ENCODE measurements at places on chromosomes 1 and 21. TPM values are rescaled to one million over a fixed set of nuclear protein-coding genes. Genes with fewer than 3 reads are reported as not detected.

MROH9 gene
- polyA plus RNA-seq = not detected

CCDC18 gene
- polyA plus RNA-seq = 1.7 TPM

GRCh38 chr1:193799948-193800690, 613.7 kb upstream of the B3GALT2 start:
- no peak overlapping the region for H3K4me3 ChIP-seq
- no peaks in the 10 kb centered on the region for H3K4me1 ChIP-seq
- no peak overlapping the region for H3K27ac ChIP-seq
- DNase-seq = no peak

DNA sequence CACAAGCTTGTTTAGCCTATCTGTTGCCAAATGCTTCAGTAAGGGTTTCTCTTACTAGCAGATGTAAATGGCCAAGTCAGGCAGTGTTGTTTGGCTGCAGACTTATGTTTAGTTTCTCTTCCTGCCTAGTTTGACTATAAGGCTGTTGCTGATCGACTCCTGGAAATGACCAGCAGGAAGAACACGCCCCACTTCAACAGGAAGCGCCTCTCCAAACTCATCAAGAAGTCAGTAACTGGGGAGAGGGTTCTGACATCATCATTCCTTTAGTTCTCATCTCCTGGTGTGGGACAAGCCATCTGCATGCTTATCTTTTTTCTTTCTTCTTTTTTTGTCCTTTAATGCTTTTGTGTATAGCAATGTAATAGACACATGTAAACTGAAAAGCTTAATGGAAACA, 25.1 kb downstream of the RRP1B start:
- no peaks in the 10 kb centered on the region for H3K4me1 ChIP-seq
- no peaks in the 10 kb centered on the region for H3K27me3 ChIP-seq
- H3K27ac ChIP-seq = no peak overlapping the region
- no peak for DNase-seq

DNA sequence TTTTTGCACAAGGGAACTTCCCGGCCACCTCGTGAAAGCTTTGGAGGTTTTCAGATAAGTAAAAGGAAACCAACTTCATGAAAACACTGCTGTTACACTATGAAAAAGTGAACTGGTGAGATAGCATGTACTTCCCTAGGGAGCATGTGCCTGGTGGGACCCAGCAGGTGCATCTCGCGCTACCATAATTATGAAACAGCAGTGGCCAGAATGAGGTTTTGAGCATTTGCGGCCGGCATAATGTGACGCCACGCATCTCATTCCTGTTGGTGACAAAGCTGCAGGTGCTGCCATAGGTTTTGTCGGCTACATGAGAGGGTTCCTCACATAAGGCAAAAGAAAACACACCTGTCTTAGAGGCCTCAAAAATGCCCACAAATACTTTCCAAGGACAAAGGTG, 1.7 kb downstream of the KRTAP10-3 start:
- no peaks in the 10 kb centered on the region for H3K27me3 ChIP-seq
- no peaks in the 10 kb centered on the region for H3K36me3 ChIP-seq
- no peak overlapping the region for H3K4me3 ChIP-seq

ADAMTS5 gene
- 0.46 TPM for polyA plus RNA-seq

GRCh38 chr1:35533586-35533985, 23.6 kb downstream of the KIAA0319L start:
- H3K36me3 ChIP-seq = no peaks in the 10 kb centered on the region
- H3K27ac ChIP-seq = no peak overlapping the region
- H3K4me3 ChIP-seq = no peak overlapping the region
- no peak for DNase-seq

OR2T2 gene
- not detected for polyA plus RNA-seq

DNA sequence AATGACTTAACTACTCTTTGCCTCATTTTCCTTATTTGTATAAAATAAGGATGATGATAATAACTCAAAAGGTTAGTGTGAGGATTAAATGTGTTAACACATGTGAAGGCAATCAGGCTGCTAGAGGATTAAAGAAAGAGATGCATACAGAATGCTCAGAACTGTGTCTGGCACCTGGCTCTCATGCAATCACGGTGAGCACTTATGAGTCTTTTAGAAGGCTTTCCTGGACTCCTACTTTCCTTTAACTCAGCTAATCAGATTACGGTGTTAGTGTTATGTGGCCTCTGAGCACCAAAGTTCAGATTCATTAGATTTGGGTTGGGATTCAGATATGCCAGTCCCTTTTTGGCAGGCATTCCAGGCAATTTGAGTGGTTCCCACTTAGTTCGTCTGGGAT, 311.6 kb upstream of the USP24 start:
- H3K36me3 ChIP-seq = no peaks in the 10 kb centered on the region
- H3K4me3 ChIP-seq = no peak overlapping the region
- H3K4me1 ChIP-seq = no peaks in the 10 kb centered on the region
- H3K27me3 ChIP-seq = no peaks in the 10 kb centered on the region
- no peak for DNase-seq
- no peak overlapping the region for H3K27ac ChIP-seq

DNA sequence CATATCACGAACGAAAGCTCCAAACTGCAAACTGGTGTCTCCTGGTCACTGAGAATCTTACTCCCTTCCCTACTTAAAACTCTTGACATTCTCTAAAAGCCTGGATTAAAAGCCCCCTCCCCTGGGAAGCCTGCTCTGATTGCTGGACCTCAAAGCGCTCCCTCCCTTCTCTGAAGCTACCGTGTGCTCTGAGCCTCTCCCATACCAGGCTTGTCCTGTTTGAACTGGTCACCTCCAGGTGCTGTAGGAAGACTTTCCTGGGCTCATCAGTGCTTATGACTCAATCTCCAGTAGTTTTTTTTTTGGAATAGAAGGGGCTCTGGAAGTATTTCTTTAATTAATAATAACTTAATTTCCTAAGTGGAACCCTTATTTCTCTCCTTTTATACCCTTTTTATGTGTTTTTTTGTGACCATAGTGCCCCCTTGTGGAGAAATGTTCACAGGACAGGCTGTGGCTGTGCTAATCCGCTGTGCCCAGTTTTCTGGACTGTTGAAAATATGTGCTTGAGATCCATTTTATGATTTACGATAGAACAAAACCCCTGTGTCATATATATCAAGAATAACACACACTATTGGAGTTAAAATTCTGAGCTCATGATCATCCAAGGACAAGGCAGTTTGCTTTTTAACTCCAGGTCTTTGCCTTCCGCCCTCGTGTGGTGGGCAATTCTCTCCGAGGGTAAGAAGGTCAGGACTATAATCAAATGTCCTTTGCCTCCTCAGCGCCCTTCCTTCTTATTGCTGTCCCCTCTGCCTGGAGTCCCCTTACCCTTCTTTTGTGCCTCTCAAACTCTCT, 16.9 kb downstream of the MTARC1 start:
- no peak for DNase-seq
- no peaks in the 10 kb centered on the region for H3K36me3 ChIP-seq
- H3K4me3 ChIP-seq = no peak overlapping the region
- H3K4me1 ChIP-seq = no peaks in the 10 kb centered on the region

DNA sequence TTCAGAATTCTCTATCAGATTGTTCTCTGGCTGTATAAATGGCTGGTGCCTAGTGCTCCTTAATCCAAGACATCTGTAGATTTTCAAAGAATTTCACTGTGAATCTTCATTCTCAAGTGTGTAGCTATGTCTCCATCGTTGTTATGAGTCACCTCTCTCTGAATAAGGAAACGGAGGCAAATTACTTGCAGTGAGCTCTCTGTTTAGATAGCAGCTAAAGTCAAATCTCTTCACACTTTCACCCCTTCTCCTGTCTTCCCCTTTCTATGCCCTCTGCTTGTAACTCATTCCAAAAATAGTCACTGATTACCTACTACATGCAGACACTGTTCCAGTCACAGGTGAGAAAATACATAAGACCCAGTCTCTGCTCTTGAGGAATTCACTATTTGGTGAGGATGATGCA, 39.7 kb downstream of the CHML start:
- no peaks in the 10 kb centered on the region for H3K36me3 ChIP-seq
- DNase-seq = no peak
- H3K27ac ChIP-seq = no peak overlapping the region
- no peak overlapping the region for H3K4me3 ChIP-seq

GRCh38 chr1:27993241-27993640, 33.5 kb downstream of the XKR8 start:
- no peak for DNase-seq
- H3K36me3 ChIP-seq = peaks cover 45% of the 10 kb centered on the region
- no peak overlapping the region for H3K27ac ChIP-seq
- no peak overlapping the region for H3K4me3 ChIP-seq
- H3K27me3 ChIP-seq = no peaks in the 10 kb centered on the region

KPRP gene
- not detected for polyA plus RNA-seq

AIRE gene
- polyA plus RNA-seq = 0.02 TPM

GRCh38 chr1:46248122-46248920, 758 bp downstream of the RAD54L start:
- no peaks in the 10 kb centered on the region for H3K27me3 ChIP-seq
- H3K4me1 ChIP-seq = no peaks in the 10 kb centered on the region
- peak; percentile 62 for DNase-seq
- H3K27ac ChIP-seq = no peak overlapping the region

C2CD2 gene
- polyA plus RNA-seq = 7.9 TPM

- no peaks in the 10 kb centered on the region for H3K27me3 ChIP-seq
- no peak overlapping the region for H3K4me3 ChIP-seq
Measured at GRCh38 chr1:119782631-119783325, 14.1 kb upstream of the HMGCS2 start.

DNA sequence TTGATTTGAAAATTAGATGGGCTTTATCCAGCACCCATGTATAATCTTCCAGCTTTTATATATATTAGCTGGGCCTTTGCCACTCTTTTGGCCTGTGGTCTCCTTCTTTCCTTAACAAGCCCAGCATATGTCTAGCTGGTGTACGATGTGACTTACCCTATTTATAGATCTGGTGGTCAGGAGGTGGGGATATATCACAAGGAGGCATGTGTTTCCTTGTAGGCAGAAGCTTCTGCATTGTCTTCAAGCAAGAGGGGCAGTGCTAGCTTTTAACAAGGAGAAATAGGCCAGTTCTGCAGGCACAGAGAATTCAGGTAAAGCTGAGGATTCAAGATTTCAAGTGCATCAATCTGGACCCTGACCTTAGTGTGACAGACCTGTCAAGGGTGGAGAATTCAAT, 38.0 kb upstream of the DNASE2B start:
- no peaks in the 10 kb centered on the region for H3K4me1 ChIP-seq
- DNase-seq = no peak
- H3K27me3 ChIP-seq = no peaks in the 10 kb centered on the region
- no peaks in the 10 kb centered on the region for H3K36me3 ChIP-seq

COL8A2 gene
- 0.31 TPM for polyA plus RNA-seq

OPTC gene
- polyA plus RNA-seq = not detected

A3GALT2 gene
- polyA plus RNA-seq = not detected

- no peak overlapping the region for H3K4me3 ChIP-seq
- no peak overlapping the region for H3K27ac ChIP-seq
- no peaks in the 10 kb centered on the region for H3K4me1 ChIP-seq
- no peaks in the 10 kb centered on the region for H3K36me3 ChIP-seq
- DNase-seq = no peak
Measured at GRCh38 chr1:84086189-84086588, 57.9 kb upstream of the PRKACB start.

DNA sequence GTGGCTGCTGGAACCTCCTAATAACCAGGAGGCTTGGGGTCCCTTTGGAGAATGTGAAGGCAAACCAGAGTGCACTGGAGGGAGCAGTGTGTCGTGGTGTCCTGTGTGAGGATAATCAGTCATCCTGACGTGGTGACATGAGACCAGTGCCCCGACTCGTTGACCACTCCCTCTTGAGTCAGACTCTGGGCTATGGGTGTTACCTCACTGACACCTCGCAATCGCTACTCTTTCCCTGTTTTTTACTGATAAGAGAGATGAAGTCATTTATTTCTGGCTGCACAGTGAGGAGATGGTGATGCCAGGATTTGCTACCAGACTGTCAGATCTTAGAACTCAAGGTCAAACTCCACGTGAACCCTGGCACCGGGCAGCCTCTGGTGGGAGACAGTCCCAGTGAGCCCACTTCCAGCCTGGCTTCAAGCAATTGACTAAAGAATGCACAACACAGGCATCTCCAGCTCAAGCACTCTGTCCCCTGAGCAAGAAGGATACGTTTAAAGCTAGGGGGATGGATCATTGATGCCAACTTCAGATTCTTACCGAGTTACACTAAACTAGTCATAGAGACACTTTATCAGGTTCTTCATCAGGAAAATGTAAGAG, 30.3 kb downstream of the UBASH3A start:
- DNase-seq = no peak
- no peaks in the 10 kb centered on the region for H3K36me3 ChIP-seq
- H3K4me1 ChIP-seq = no peaks in the 10 kb centered on the region

DNA sequence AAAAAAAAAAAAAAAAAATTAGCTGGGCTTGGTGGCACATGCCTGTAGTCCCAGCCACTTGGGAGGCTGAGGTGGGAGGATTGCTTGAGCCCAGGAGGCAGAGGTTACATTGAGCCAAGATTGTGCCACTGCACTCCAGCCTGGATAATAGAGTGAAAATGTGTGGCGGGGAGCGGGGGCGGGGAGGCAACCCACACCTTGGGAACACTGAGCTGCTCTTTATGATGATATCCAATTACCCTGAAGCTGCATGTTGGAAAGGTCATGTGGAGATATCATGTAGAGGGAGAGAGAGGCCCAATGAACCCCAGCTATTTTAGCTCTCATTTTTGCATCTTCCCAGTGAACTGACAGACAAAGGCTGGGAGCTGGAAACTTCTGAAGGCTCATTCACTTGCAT, 48.3 kb upstream of the ZNF648 start:
- H3K4me1 ChIP-seq = no peaks in the 10 kb centered on the region
- H3K4me3 ChIP-seq = no peak overlapping the region
- H3K27ac ChIP-seq = no peak overlapping the region
- no peaks in the 10 kb centered on the region for H3K27me3 ChIP-seq

- no peak overlapping the region for H3K27ac ChIP-seq
- no peaks in the 10 kb centered on the region for H3K27me3 ChIP-seq
- no peak overlapping the region for H3K4me3 ChIP-seq
- no peaks in the 10 kb centered on the region for H3K36me3 ChIP-seq
Measured at GRCh38 chr1:240020871-240021270, 70.8 kb upstream of the FMN2 start.

GRCh38 chr1:43009274-43009673, 50.6 kb upstream of the SLC2A1 start:
- no peak for DNase-seq
- H3K4me1 ChIP-seq = no peaks in the 10 kb centered on the region
- no peaks in the 10 kb centered on the region for H3K27me3 ChIP-seq

MNDA gene
- 1.1 TPM for polyA plus RNA-seq

All from pancreas (tissue), 10 donors.